ENCODE measurements at places on chromosomes 2 and 18. TPM values are rescaled to one million over a fixed set of nuclear protein-coding genes. Genes with fewer than 3 reads are reported as not detected.

The TMEM198 gene
- polyA plus RNA-seq: 6.0 TPM

- DNase-seq: no peak
Observed at GRCh38 chr18:68520406-68521075, 194.4 kb downstream of the TMX3 start.

DNA sequence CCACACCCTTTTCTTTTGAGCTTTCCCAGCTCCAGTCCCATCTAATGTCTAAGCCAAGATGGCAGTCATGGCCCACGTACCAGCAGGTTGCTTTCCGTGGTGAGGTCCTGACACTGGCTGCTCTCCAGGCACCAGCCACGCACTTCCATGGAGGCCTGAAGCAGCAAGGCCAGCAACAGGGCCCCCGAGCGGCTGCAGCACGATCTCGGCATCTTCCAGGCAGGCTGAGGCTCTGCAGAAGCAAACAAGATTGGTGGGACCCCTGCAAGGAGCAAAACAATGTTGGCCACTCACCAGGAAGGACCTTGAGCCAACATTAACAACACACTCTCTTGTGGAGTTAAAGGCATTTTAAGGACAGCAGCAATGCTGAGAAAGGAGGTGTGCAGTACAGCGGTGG lies 3.8 kb downstream of the POMC start:
- DNase-seq: no peak

GRCh38 chr18:70380915-70381896 lies 92.4 kb downstream of the SOCS6 start:
- no peak for DNase-seq

GRCh38 chr2:231556981-231557380 lies 26.7 kb upstream of the NMUR1 start:
- no peak for DNase-seq

The FAM237A gene
- not detected for polyA plus RNA-seq

The SPAG16 gene
- 17.7 TPM for polyA plus RNA-seq

- no peak for DNase-seq
Observed at GRCh38 chr2:64501946-64502345, 22.2 kb upstream of the AFTPH start.

GRCh38 chr2:184336688-184337087 lies 261.6 kb upstream of the ZNF804A start:
- DNase-seq: no peak

GRCh38 chr2:190277234-190278112 lies 42.2 kb downstream of the HIBCH start:
- DNase-seq: no peak

DNA sequence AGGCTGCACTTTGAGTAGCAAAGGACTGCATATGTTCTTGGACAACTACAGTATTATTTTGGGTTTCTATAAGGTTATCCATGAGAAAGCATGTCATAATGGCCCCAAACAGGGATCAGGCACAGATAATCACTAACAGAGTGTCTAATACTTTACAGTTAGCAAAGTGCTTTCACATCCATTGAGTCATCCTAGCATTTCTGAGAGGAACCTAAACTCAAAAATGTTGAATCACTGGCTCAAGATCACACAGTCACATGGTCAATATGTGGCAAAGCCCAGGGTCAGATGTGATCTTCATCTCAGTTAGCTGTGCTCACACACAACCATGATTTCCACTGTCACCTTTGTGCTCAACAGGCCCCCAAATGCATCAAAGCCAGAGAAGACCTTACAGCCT lies 156.1 kb upstream of the VRK2 start:
- DNase-seq: no peak

The C1QL2 gene
- polyA plus RNA-seq: 0.04 TPM

DNA sequence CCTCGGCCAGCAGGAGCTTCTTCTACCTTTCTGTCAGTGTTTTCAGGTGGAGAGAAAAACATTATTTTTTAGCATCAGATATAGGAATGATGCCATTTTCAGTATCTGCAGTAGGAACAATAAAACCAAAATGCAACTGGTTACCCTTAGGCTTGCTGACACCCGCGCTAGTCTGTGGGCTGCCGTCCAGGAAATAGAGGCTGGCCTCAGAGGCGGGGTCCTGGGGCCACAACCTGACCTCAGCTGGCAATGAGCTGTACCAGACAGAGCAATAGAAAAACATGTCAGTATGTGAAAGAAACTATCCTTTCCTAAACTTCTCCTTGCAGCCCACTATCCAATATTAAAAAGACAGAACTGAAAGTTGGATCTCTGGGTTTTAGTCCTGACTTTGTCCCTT lies 4.6 kb upstream of the ST6GAL2 start:
- DNase-seq: no peak

DNA sequence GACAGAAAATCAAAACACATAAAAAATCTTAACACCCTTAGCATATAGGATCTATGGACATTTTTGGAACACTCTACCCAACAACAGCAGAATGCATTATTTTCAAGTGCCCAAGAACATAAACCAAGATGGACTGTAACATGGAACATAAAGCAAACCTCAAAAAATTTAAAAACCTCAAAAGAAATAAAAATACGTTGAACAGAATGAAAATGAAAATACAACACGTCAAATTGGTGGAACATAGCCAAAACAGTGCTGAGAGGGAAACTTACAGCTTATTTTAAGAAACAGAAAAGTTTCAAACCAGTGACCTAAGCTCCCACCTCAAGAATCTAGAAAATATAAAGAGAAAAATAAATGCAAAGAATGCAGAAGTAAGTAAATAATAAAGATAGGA lies 58.3 kb upstream of the BCL2L11 start:
- DNase-seq: no peak

The WDR33 gene
- 15.7 TPM for polyA plus RNA-seq

DNA sequence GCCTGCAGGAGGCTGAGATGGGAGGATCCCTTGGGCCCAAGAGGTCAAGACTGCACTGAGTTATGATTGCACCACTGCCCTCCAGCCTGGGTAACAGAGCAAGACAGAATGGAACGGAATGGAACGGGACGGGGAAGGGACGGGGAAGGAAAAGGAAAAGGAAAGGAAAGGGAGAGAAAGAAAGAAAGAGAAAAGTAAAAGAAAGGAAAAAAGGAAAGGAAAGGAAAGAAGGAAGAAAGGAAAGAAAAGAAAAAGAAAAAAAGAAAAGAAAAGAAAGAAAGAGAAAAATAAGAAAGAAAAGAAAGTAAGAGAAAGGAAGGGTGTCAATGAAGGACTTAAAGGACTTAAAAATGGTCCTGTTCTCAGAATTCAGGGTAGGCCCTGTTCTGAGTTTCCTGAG lies 4.3 kb upstream of the SPOPL start:
- no peak for DNase-seq

The NLRC4 gene
- 0.67 TPM for polyA plus RNA-seq

The GRHL1 gene
- 2.8 TPM for polyA plus RNA-seq

DNA sequence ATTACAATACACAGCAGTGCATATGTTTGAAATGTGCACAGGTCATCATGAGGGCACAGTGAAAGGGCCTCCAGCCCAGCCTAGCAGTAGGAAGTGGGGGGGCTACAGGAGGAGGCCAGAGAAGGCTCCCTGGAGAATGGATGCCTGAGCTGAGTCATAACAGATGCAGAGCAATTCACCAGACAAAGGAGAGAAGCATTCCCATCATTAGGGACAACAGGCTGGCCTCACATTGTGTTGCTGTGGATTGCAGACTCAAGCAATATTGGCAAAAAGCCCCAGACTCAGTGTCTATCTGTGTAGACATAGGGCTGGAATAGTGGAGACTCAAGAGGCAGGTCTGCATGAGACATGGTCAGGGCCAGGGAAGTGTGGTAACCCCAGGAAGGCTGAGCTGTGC lies 329.9 kb downstream of the DLGAP1 start:
- no peak for DNase-seq

The SUPT7L gene
- polyA plus RNA-seq: 23.3 TPM

The PRKAG3 gene
- not detected for polyA plus RNA-seq

GRCh38 chr2:187365315-187365714 lies 82.7 kb downstream of the CALCRL start:
- DNase-seq: no peak

DNA sequence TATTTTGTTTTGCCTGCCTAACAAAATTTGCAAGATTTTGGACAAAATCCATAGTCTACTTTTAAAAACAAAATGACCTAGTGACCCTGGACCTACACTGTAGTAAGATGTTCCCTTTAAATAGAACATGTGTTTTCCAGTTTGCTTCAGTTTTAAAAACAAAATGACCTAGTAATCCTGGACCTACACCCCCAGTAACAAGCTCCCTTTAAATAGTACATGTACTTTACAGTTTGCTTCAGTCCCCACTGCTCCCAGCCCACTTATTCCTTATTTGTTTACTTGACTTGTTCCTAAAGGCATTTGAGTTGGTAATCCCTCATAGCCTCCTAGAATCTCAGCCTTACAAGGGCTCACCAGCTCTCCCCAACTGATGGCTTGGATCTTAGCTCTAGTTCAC lies 34.5 kb upstream of the HTR2B start:
- DNase-seq: no peak

DNA sequence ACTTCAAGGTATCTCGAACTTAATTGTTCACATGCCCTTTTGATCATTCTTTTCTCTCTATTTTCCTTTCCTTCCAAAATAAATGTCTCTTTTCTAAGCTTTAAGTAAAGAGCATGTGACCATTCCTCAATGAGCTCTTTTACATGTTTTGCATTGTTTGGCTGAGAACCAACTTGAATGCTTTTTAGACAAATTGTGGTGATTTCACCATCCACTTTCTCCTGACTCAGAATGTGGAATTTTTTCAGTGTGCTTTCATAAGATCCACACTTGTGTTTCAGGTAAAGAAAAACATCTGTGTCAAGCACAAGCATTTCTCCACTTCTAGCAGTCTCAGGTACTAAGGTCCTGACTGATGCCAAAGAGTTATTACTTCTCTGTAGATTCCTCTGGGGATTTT lies 10.7 kb downstream of the RBM43 start:
- no peak for DNase-seq

The DNAH6 gene
- 0.58 TPM for polyA plus RNA-seq

GRCh38 chr2:51619961-51620360 lies 588.0 kb upstream of the NRXN1 start:
- DNase-seq: no peak

The EHD3 gene
- polyA plus RNA-seq: 8.5 TPM

The CPLX4 gene
- polyA plus RNA-seq: not detected

DNA sequence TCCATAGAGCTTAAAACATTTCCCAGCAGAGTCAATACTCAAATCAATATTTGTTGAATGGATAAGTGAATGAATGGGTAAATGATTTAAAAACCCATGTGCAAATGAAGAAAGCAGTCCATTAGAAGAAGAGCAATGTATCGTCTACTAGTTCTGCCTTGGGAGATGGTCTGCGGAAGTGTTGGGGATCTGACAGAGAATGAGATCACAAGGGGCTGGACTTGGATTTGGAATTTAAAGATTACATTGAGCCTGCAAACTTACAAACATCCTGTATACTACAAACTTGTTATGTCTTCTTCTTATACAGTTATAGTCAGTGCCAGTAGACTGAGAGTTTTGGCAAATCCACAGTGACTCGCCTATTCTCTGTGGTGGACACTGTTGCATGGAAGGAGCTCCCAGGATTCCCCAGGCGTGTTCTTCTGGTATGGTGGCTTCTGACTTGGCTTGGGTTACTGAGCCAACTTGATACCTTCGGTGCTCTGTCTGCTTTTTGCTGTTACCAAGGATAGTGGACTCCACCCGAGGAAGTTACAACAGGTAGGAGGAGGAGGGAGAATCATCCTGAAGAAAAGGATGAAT lies 163.3 kb upstream of the SERPINE2 start:
- no peak for DNase-seq

DNA sequence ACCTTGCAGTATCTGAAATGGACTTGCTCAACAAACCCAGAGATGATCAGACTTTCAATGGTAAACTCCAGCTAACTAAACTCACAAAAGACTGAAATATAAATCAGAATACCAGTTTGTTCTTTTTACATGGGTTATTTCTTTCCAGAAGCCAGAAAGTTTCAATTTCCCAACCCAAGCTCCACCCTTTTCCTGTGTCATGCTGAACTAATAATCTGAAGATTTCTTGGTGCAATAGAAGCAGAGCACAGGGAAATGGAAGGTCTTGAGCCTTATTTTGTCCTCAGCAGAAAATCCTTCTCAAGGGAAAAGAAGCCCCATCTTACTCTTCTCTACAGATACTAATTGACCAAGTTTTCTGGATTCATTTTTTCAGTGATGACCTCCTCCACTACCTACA lies 93.3 kb upstream of the PAPOLG start:
- DNase-seq: no peak

DNA sequence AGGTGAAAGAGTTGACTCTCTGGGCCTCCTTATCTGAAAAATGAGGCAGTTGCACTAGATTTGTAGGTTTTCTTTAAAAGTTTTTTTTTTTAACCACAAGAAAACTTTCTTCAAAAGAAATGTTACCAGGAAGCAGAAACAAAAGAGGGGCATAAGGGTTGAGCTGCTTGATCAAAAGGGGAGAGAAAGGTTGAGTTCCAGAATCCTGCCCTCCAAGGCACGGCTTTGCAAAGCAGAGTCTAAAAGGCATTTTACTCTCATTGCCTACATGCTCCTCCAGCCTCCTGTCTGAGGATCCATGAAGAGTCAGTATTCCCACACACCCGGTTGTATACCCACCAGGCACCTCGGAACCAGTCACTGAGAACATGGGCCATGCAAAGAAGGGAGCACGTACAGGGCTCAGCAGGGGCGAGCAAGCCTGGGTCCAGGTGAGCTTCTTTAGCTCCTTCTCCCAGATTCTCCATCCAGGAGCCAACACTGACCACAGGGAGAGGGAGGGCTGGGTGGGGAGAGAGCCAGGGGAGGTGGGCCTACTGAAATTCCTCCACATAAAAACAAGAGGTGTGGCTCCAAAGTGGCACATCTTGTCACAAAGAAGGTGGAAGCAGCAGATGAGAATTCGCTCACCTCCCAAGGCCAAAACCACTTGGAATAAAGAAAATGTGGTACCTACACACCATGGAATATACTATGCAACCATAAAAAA lies 116.0 kb upstream of the EPC2 start:
- no peak for DNase-seq

- no peak for DNase-seq
Observed at GRCh38 chr2:39217192-39217550, 26.6 kb downstream of the CDKL4 start.
